ENCODE measurements at places on chromosomes 2 and 18. TPM values are rescaled to one million over a fixed set of nuclear protein-coding genes. Genes with fewer than 3 reads are reported as not detected.

GRCh38 chr18:54613174-54613573 lies 22.1 kb downstream of the DYNAP start:
- DNase-seq: no peak
- no peak overlapping the region for H3K4me3 ChIP-seq
- H3K4me1 ChIP-seq: peaks cover 3% of the 10 kb centered on the region
- H3K27me3 ChIP-seq: no peaks in the 10 kb centered on the region
- H3K27ac ChIP-seq: no peak overlapping the region

DNA sequence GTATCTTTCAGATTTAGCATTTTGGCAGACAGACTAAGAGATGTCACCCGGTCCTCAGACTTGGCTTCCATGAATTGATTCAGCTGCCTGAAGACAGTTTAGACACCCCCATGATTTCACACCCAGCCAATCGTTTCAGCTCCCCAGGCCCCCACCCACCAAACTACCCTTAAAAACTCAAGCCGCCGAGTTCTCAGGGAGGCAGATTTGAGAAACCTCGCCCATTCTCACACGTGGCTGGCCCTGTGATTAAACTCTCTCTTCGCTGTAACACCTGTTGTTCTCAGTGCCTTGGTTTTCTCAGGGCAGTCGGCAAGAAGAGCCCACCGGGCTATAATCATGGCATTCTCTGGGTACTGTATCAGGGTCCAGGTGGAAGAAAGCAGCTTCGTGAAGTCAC lies 35.2 kb downstream of the UXS1 start:
- H3K36me3 ChIP-seq: peaks cover 27% of the 10 kb centered on the region
- DNase-seq: no peak
- H3K27me3 ChIP-seq: no peaks in the 10 kb centered on the region
- H3K4me3 ChIP-seq: no peak overlapping the region
- no peaks in the 10 kb centered on the region for H3K4me1 ChIP-seq

GRCh38 chr2:147641651-147642050 lies 203.2 kb upstream of the ACVR2A start:
- no peak overlapping the region for H3K4me3 ChIP-seq
- no peaks in the 10 kb centered on the region for H3K36me3 ChIP-seq
- H3K27me3 ChIP-seq: no peaks in the 10 kb centered on the region
- no peak for DNase-seq
- no peaks in the 10 kb centered on the region for H3K4me1 ChIP-seq
- H3K27ac ChIP-seq: no peak overlapping the region

DNA sequence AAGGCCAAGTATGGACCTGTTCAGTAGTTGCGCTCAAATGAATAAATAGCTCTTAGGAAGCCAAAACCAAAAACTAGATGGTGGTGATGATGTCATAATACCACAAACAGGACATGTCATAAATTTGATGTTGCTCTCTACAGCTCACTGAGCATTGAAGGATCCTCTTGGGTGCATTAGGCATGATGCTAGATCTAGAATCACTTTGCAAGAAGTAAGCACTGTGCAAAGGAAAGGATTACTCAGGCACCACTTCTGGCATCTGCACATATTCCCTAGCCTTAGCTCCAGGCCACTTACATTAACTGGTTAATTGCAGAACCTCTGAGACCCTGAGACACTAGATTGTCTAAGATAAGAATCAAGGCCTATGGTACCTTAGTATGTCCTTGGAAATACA lies 58.0 kb downstream of the LRRTM1 start:
- H3K4me3 ChIP-seq: no peak overlapping the region
- no peaks in the 10 kb centered on the region for H3K27me3 ChIP-seq
- no peaks in the 10 kb centered on the region for H3K36me3 ChIP-seq
- H3K27ac ChIP-seq: no peak overlapping the region
- H3K4me1 ChIP-seq: no peaks in the 10 kb centered on the region
- no peak for DNase-seq

DNA sequence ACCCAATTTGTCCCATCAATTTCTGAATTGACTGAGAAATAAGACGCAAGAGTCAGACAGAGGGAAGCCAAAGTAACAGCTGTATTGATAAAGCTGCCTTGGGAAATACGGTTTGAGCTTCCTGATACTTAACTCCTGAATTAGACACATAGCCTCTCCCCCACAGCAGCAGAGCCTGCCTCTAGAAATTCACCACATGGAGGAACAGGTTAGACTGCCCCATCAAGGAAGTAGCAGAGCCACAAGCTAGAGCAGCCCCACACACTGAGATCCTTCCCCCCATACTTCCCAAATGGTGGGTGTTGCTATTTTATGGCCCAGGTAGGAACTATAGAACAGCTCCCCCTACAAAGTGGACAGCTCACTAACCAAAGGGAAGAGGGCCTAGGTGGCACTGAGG lies 220.0 kb downstream of the SMAD2 start:
- H3K36me3 ChIP-seq: no peaks in the 10 kb centered on the region
- no peak overlapping the region for H3K27ac ChIP-seq
- no peaks in the 10 kb centered on the region for H3K4me1 ChIP-seq
- no peak for DNase-seq
- no peak overlapping the region for H3K4me3 ChIP-seq
- no peaks in the 10 kb centered on the region for H3K27me3 ChIP-seq

DNA sequence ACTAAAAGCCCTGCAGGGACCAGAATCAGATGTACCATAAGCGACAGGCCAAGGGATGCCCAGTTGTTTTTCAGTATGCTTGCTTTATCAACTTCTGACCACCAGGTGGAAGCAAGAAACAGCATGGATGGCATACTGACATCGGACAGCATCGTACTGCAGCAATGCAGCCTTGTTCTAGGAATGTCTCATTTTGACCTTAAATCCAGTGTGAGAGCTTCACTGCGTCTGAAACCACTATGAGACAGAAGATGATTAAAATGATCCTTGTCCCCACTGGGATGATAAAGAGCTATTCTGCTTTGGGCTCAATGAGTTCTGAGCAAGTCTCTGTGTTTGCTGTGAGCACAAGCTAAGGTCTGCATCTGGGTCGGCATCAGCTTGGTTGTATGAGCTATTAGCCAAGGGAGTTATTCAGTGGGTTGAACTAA lies 54.3 kb downstream of the CDK15 start:
- no peaks in the 10 kb centered on the region for H3K36me3 ChIP-seq
- peaks cover 11% of the 10 kb centered on the region for H3K27me3 ChIP-seq
- DNase-seq: peak; percentile 69
- no peak overlapping the region for H3K27ac ChIP-seq
- no peaks in the 10 kb centered on the region for H3K4me1 ChIP-seq
- no peak overlapping the region for H3K4me3 ChIP-seq

DNA sequence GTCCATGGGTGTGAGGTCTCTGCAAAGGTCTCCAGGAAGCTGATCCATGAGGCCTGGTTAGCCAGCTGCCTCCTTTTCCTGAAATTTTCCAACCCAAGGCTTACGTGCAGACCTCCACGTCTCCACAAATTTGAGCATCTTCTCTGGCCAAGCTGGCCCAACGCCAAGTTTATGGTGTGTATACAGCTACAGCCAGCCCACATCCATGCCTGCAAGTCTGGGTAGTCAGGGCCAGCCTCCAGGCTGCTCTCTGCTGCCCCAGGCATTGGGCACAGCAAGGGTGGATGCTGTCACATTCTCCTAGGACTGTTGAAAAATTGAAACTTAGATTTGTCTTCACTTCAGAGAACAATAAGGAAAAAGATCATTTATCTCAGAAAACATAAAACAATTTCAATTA lies 525.5 kb upstream of the CHAC2 start:
- H3K4me1 ChIP-seq: no peaks in the 10 kb centered on the region
- no peak overlapping the region for H3K27ac ChIP-seq
- DNase-seq: no peak
- no peaks in the 10 kb centered on the region for H3K27me3 ChIP-seq
- no peaks in the 10 kb centered on the region for H3K36me3 ChIP-seq

DNA sequence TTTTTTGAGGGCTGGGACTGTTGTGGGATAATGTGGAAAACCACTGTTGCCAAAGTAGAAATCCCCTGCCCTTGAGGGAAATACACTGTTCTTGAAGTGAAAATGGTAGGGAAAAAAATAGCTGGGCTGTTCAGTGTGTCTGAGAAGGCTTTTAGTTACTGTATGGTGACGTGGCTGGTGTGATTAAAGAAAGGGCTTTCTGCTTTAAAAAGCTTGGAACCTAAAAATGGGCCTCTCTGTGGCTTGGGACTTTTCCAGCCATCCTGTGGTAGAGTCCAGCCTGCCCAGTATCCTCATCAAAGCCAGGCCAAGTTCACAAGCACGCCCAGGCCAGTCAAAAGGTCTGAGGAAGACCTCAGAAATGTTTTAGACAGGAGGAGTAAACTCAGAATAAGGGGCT lies 6.8 kb downstream of the MGAT5 start:
- H3K27me3 ChIP-seq: no peaks in the 10 kb centered on the region
- peaks cover 11% of the 10 kb centered on the region for H3K36me3 ChIP-seq
- no peak overlapping the region for H3K4me3 ChIP-seq
- H3K27ac ChIP-seq: no peak overlapping the region
- peaks cover 15% of the 10 kb centered on the region for H3K4me1 ChIP-seq

DNA sequence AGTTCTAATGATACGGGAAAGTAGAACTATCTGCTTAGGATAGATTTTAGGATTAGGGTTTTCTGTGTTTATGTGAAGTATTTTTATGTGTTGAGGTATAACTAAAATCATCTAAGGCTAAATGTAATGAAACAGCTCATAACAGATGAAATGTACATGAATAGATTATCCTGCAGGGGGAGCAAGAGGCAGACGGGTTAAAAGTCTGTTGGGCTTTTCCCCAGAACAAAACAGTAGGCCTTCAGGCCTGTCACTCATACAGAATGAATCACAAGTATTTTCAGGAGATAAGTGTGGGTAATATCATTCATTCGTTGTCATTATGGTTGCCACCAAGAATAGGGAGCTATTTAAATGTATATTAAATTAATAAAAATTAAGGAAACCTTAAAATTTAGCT lies 107.9 kb upstream of the IL1R2 start:
- no peaks in the 10 kb centered on the region for H3K4me1 ChIP-seq
- no peak overlapping the region for H3K4me3 ChIP-seq
- H3K36me3 ChIP-seq: peaks cover 84% of the 10 kb centered on the region
- H3K27me3 ChIP-seq: no peaks in the 10 kb centered on the region
- peak; percentile 60 for DNase-seq

DNA sequence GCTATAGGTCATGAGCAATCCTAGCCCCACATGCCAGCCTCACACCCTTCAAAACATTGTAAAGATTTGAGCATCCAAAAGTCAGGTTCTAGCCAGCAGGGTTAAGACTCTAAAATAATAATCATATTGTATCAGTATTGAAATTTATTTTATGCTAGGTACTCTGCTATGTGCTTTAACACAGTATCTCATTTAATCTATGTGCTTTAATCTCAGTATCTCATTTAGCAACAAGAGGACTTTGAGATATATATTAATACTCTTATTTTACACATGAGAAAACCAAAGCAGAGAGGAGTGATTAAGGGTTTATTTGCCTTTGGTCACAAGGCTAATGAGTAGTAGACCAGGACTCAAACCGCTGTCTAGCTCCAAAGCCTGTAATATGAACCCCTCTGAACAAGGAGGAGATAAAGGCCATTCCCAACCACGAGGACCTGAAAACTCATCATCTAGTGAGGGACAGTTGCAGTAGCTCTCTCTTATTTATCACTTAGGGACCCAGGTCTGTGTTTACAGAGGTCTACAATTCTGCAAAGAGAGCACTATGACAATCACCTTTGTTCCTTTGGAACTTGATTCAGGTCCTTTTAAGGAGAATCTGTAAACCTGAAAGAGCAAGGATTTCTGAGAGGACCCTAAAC lies 116.5 kb upstream of the SERTAD2 start:
- no peak for DNase-seq
- H3K36me3 ChIP-seq: no peaks in the 10 kb centered on the region
- no peak overlapping the region for H3K27ac ChIP-seq
- peaks cover 55% of the 10 kb centered on the region for H3K27me3 ChIP-seq
- H3K4me1 ChIP-seq: peaks cover 41% of the 10 kb centered on the region

DNA sequence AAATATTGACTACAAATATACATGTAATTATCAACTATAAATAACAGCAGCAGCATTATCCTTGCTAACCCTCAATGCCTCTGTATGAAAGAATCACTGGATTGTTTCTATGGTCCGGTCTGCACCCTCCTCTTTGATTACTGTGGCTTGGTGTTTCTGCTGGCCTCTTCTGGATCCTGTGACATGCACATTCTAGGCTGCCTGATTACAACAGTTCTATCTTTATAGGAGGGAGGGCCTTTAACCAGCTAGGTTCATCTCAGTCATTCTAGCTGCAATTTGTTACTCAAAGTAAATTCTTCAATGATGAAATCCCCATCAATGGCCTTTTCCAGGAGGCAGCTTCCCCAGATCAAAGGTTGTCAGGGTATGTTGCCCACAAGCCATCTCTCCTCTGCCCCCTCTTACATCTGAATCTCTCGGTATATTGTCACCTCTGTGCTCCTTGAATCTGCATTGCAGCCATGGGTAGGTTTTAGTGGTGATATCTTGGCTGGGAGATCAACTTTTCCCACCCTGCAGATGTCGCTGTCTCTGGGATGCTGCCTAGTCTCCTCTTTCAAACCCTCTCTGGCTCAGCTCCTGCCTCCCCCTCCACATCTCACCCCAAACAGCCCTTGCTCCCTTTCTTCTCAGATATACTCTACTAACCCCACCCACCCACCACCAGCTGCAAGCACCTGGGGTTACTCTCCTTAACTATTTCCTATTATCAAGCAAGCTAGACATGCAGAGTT lies 106.2 kb upstream of the BZW1 start:
- peak; percentile 30 for DNase-seq
- no peaks in the 10 kb centered on the region for H3K36me3 ChIP-seq
- no peak overlapping the region for H3K4me3 ChIP-seq

DNA sequence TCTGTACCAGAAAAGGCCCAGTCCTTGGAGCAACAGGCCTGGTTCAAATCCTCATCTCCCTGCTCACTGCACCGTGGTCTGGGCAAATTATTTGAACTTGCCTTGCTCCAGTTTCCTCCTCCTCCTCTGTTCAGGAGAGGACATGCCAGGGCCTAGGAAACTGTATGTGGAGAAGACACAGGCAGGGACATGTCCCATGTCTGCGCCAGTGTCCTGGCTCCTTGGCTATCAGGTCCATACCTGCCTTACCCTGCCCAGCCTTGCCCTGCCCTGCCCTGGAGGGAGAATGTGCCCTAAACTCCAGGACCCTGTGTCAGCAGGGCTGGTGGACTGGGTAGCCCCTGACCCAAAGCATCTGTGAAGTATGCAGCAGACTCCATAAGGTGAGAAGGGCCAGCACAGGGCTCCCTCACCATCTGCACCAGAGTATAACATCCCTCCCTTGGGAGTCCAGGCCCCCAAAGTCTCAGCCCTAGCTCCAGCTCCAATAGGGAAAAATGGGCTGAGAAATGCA lies 165.3 kb downstream of the GALNT1 start:
- DNase-seq: no peak
- H3K36me3 ChIP-seq: no peaks in the 10 kb centered on the region
- H3K4me3 ChIP-seq: no peak overlapping the region
- H3K4me1 ChIP-seq: no peaks in the 10 kb centered on the region

- no peak overlapping the region for H3K27ac ChIP-seq
- no peaks in the 10 kb centered on the region for H3K36me3 ChIP-seq
- H3K4me1 ChIP-seq: no peaks in the 10 kb centered on the region
- peaks cover 7% of the 10 kb centered on the region for H3K27me3 ChIP-seq
- DNase-seq: no peak
- H3K4me3 ChIP-seq: no peak overlapping the region
Measured at GRCh38 chr2:62443471-62443870, 62.5 kb downstream of the TMEM17 start.

- no peaks in the 10 kb centered on the region for H3K27me3 ChIP-seq
- peaks cover 7% of the 10 kb centered on the region for H3K36me3 ChIP-seq
- peak overlapping the region; percentile 83 for H3K27ac ChIP-seq
- H3K4me3 ChIP-seq: peak overlapping the region; percentile 83
- H3K4me1 ChIP-seq: peaks cover 52% of the 10 kb centered on the region
Measured at GRCh38 chr2:74472945-74473258, 422 bp upstream of the MRPL53 start.

TMEM178A gene
- not detected for total RNA-seq

KHK gene
- 40.9 TPM for total RNA-seq

TGFA gene
- total RNA-seq: 15.3 TPM

KIF5C gene
- 0.15 TPM for total RNA-seq

RFTN2 gene
- not detected for total RNA-seq

ST6GAL2 gene
- total RNA-seq: not detected

TLX2 gene
- total RNA-seq: not detected

FOXI3 gene
- total RNA-seq: not detected

UGT1A4 gene
- total RNA-seq: not detected
